ENCODE measurements at places on chromosomes 1 and 21.

GRCh38 chr1:208835097-208835463 lies 590.9 kb upstream of the PLXNA2 start:
- DNase-seq, result no peak

DNA sequence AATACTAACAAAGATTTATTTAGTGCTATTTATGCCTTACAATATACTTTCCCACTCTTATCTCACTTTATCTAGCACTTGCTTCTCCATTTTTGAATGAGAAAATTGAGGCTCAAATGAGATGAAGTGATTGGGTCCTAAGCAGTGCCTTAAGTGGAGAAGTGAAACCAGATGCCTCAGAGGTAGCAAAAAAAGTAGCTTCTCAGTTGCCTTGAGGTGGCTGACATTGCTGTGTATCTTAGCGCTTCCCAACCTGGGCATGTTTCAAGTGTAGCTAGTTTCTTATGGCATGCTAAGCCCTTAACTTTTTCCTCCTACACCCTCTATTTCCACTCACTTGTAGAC lies 390.4 kb downstream of the OMA1 start:
- DNase-seq, result no peak

DNA sequence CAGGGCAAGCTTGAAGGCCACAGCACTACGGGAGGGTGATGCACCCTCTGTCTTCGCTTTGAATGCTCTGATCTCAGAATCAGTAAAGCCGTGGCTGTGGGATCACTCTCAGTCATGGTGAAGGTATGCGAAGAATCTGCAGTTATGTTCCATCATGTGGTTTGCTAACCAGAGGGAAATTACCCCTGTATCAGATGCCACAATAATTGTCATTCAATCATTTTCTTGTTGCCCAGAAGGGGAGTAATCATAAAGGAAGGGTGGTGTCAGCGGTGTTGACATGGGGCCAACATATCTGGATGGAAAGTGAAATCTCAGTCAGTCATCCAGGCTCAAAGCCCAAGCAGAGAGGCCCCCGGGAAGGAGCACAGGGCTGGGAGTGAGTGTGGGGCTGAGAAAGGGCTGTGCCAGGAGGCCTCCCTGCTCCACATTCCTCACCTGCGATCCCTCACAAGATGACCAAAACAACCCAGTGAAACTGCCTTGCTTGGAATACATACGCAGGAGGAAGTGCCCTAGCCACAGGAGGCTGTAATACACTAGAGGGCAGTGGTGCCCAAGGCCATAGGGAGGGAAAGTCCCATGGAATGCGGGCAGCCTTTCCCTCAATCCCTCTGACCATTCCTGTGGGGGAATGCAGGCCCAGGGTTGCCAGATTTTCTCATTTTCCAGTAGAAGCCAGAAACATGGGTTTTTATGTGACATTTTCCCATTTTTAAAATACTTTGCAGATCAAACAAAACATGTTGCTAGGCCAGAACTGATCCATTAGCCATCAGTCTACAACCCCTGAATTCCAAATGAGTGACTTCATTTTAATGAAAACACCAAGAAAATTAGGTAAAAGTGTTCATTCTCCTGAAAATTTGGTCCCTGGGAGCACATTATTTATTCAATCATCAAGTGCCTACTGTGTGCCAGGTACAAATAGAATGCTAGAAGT lies 95.7 kb upstream of the VANGL1 start:
- DNase-seq, result peak; percentile 63

GRCh38 chr1:43144237-43144636 lies 27.9 kb downstream of the EBNA1BP2 start:
- DNase-seq, result no peak

- no peak for DNase-seq
These were observed 80.6 kb upstream of the TRABD2B start for GRCh38 chr1:48077795-48078222.

DNA sequence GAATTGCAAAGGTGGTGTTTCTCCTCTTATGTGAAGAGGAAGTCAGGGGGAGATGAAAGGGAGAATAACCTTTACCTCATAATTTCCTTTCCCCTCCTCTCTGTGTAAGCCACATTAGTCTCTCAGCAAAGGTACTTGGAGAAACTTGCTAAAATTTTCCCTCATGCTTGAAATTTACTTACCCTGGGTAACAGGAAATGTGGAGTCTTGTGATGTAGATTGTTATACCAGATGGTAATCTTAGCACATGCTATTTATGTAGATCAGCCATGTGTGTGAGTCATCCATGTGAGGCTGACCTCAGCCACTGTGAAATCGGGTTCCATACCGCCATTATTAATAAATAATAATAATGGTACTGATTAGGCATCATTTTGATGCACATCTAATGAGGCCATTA lies 128.4 kb downstream of the TGFB2 start:
- no peak for DNase-seq

GRCh38 chr1:54559111-54559548 lies 11.1 kb downstream of the ACOT11 start:
- DNase-seq, result no peak

- no peak for DNase-seq
These were observed 1091.6 kb upstream of the PRMT6 start for GRCh38 chr1:105964879-105965278.

GRCh38 chr1:220775240-220775853 lies 11.4 kb upstream of the MTARC1 start:
- no peak for DNase-seq

DNA sequence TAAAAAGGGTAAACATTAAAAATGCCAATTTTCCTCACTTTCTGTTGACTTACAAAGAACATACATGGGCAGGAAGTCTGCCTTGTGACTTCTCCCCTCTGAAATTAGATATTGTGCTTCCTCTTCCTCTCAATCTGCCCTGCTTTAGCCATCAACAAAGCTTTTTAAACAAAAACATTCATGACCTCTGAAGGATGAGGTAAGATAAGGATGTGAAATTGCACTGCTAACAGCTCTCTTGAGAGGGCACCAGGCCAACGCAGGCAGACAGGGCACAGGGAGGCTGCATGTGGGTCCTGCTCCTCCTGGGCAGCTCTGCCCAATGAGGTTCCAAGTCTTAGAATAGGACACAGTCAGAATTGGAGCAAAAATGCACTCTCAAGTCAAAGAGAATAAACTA lies 62.1 kb downstream of the DEGS1 start:
- DNase-seq, result no peak

- peak; percentile 4 for DNase-seq
These were observed 75.1 kb upstream of the SIPA1L2 start for GRCh38 chr1:232704694-232705680.

GRCh38 chr21:36955783-36956182 lies 10.7 kb downstream of the HLCS start:
- no peak for DNase-seq

- no peak for DNase-seq
These were observed 14.4 kb downstream of the LRRC38 start for GRCh38 chr1:13499422-13499821.

GRCh38 chr1:244084763-244085162 lies 33.7 kb downstream of the ZBTB18 start:
- DNase-seq, result no peak

DNA sequence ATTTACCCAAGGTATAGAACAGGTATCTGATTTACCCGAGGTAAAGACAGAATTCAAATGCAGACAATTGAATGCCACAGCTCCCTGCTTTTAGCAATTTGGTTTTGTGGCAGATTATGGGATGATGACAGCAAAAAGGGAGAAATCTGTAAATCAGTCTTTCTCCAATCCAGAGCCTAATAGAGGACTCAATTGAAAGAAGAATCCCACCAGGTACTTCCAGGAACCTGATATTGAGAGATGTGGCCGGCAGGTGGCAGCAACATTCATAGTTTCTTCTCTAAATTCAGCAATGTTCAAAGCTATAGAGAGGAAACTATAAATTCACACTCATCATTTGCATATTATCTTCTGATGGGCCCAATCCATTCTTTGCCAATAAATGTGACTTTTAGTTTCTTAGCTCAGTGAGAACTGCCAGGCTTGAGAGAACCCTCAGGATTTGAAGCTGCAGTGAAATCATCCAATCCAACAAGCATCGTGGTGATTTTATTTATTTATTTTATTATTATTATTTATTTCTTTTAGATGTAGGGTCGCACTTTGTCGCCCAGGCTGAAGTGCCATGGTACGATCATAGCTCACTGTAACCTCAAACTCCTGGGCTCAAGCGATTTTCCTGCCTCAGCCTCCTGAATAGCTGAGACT lies 9.8 kb upstream of the PHACTR4 start:
- DNase-seq, result no peak

- no peak for DNase-seq
These were observed 49.7 kb upstream of the SLC2A1 start for GRCh38 chr1:43008115-43009060.

GRCh38 chr1:205301205-205301821 lies 20.2 kb downstream of the NUAK2 start:
- DNase-seq, result peak; percentile 31

- DNase-seq, result peak; percentile 50
These were observed 1.2 kb downstream of the SLC6A9 start for GRCh38 chr1:44029911-44030604.

- DNase-seq, result no peak
These were observed at the start of gene C4BPA for GRCh38 chr1:207103892-207104373. TSS of gene C4BPA (plus strand) at chr1:207104233. CDS start at chr1:207113026, 8,793 bp downstream.

DNA sequence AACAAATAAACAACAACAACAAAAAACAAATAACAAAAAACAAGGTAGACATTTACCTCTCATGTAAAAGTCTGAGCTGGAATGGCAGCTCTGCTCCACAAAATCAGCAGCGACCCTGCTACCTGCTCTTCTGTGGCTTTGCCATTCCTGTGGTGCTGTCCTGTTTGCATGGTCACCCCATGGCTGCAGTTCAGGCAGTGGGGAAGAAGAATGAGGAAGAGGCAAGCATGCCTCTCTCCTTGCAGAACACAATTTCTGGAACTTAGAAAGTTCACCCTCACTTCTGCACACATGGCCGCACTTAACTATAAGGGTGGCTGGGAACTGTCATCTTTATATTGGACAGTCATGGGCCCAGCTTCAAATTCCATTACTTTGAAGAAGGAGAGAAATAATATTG lies 84.8 kb upstream of the GNG12 start:
- DNase-seq, result no peak

GRCh38 chr1:185112356-185112755 lies 44.4 kb downstream of the TRMT1L start:
- DNase-seq, result no peak

DNA sequence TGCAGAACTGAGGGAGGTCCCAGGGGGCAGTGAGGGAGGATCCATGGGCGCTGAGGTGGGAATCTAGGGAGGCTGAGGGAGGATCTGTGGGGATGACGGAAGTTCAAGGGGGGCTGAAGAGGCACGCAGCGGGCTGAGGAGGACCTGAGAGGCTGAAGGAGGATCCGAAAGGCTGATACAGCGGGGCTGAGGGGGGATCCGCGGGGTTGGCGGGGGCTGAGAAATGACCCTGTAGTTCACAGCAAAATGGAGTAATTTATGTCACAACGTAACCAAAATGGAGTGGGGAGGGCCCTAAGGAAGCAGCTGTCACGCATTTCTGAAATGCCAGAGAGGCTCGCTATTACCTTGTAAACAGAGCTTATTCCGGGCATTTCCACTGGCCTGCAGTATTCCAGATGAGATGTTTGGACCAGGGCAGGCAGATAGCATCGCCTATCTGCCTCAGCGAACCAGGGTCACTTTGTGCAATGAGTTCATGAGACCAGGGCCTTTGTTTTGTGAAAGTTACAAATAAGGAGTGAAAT lies 926 bp upstream of the MRPL55 start:
- peak; percentile 12 for DNase-seq

- no peak for DNase-seq
These were observed 23.9 kb upstream of the RPTN start for GRCh38 chr1:152182944-152183361.

- DNase-seq, result no peak
These were observed 333.8 kb downstream of the KIF26B start for GRCh38 chr1:245488346-245489129.

DNA sequence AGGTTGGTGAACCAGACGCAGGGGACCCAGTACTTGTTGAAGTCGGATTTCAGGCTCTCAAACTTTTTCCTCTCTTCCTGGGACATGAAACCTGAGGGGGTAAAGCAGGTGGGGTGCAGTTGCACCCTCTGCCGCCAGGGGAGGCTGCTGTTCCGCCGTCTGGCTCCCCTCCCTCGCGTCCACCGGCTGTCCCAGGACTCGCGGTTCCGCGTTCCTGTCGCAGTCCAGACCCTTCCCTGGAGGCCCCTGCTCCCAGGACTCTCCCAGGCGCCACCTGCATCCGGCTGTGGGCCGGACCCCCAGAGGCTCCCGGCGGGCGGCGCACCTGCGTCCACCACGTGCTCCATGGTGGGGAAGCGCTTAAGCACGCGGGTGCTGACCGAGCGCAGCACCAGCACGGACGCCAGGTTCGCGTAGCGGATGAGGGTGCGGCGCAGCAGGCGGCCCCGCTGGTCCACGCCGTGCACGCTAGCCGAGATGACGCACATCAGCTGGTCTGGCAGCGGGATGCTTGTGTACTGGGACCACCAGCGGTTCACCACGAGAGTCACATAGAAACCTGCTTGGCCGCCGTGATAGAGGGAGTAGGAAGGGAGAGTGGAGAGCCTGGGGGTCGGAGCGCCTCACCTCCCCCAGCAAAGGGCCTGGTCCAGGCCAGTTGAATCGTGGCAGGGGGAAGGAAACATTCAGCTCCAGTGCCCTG lies 1.7 kb downstream of the BEST4 start:
- no peak for DNase-seq

GRCh38 chr1:167520711-167521206 lies 2.4 kb upstream of the CD247 start:
- no peak for DNase-seq

DNA sequence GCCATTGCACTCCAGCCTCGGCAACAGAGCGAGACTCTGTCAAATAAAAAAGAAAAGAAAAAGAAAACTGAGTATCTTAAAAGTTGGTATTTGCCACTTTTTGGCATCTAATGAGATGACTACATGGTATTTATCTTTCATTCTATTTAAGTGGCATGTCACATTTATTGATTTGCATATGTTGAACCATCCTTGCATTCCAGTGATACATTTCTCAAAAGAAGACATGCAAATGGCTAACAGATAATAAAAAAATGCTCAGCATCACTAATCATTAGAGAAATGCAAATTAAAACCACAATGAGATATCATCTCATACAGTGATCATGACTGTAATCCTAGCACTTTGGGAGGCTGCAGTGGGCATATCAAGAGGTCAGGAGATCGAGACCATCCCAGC lies 28.1 kb downstream of the SFPQ start:
- DNase-seq, result no peak

DNA sequence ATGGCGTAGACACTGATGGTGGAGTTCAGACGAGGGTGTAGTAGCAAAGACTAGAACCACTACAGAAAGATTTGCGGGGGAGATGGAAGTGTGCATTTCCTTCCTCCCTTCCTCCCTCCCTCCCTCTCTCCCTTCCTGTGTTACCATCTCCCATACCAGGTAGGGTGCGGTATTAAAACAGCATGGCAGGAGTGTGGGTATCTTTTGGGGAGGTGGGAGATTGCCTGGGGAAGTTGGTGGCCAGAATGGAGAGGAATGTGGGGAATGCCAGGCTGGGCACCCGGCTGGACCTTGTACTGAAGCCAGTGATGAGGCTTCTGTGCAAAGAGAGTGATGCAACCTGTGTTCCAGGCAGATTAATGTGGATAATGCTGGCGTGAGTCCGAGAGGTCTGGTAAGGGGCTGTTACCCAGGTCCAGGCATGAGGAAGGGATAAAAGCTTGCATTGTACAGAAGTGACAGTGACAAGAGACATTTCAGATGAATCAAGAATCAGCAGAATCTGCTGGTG lies 30.3 kb upstream of the PPP2R5A start:
- no peak for DNase-seq

GRCh38 chr1:233496993-233497392 lies 116.9 kb upstream of the KCNK1 start:
- DNase-seq, result no peak

All from SW 1271 (cell line).